Cardiac muscle cell (in vitro differentiated cells and primary cell): ENCODE measurements at places on chromosomes 2 and 18.

- no peak for DNase-seq
Observed at GRCh38 chr2:3113769-3114168, 263.8 kb downstream of the EIPR1 start.

DNA sequence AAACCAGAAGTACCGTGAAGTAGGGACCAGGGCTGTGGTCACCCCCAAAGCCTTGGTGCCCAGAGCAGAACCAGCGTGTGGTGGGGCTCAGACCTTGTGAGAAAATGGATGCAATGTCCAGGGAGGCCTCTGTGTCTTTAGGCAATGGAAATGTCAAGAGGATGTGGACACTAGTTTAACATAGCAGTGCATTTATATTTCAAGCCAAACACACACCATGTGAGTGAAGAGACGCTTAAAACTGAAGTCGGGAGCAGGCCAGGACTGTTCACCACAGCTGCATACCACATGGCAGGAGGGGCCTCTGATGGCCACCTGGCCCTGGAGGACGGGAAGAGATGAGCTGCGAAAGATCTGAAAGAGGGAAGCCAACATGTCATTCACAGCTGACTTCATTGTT lies 87.3 kb upstream of the LDLRAD4 start:
- DNase-seq: no peak

DNA sequence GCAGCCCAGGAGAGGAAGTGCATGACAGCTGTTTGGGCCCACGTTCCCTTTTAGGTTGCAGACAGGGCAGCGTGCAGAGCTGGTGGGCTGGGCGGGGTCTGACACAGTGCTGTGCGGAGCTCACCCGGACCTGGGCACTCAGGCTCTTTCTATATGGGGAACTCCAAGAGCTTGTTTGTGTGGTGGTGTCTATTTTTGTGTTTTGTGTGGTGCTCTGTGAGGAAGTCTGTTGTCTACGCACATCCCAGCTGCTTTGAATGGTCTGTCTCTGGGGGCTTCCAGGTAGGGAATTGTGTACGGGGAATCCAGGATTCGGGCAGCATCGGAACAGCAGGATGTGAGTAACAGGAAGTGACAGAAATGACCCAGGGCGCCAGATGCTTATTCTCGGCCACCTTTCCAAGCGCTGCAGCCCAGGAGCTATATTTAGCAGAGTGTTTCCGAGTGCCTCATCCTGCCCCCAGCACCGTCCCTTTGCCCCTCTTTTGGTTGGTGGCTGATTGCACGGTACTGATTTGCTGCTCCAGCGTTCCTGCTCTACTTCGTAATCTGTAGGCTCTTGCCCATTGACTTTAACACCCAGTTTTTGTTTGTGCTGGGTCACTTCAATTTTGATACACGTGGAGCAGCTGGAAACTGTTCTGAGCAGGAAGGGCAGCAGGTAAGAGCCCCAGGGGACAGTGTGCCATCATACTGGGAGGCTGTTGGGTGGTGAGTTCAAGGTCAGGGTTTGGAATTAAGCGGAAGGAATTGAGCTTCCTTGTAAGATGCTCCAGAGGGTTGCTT lies 64.7 kb downstream of the DGKD start:
- DNase-seq: peak; percentile 31

DNA sequence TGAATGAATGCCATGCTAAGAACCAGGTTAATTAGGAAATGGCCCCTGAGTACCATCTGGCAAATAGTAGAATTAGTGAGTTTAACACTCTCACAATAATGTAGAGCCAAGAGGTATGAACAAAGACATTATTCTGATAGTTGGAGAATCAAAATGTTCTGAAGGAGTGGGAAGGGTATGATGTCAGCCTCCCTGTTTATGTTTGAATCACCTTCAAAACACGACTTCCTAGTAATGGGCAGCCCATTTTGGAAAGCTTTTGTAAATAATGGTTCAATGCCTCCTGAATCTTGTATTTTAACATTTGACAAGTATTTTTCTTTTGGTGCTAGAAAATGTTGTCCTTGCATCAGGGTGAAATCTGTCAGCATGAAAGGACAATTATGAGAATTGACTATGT lies 108.3 kb downstream of the DSEL start:
- no peak for DNase-seq

GRCh38 chr2:98277162-98277859 lies 68.9 kb upstream of the CNGA3 start:
- no peak for DNase-seq

GRCh38 chr2:239815671-239816070 lies 209.5 kb downstream of the NDUFA10 start:
- no peak for DNase-seq

DNA sequence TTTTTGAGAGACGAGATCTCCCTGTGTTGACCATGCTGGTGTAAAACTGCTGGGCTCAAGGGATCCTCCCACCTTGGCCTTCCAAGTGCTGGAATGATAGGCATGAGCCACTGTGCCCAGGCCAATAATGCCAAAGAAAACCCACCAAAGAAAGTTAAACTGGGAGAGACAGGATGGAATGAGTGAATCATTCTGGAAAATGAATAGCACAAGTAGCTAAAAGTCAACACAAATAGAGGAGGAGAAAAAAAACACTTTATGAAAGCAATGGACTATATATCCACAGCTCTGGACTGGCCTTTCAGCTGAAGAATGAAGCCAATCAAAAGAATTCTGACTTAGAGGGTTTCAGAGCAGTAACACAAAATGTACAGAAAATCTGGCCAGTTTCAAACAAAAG lies 23.9 kb downstream of the IAH1 start:
- no peak for DNase-seq

DNA sequence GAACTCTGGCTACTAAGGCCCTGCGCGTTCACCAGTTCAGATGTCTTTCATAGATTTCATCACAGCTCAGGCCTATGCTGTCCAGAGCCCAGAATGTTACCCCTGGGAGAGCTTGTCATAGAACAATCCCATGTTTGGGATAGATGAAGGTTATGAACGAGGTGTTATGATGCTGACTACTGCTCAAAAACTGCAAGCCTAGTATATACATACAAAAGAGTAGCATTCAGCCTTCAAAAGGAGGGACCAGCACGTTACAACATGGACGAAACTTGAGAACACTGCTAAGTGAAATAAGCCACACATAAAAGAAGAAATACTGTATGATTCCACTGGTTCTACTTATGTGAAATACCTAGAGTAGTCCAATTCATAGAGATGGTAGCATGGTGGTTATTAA lies 401.9 kb downstream of the NBAS start:
- DNase-seq: no peak

GRCh38 chr18:40878371-40878770 lies 1076.7 kb upstream of the PIK3C3 start:
- DNase-seq: peak; percentile 54

- DNase-seq: no peak
Observed at GRCh38 chr2:114089636-114090319, 199.9 kb downstream of the ACTR3 start.

DNA sequence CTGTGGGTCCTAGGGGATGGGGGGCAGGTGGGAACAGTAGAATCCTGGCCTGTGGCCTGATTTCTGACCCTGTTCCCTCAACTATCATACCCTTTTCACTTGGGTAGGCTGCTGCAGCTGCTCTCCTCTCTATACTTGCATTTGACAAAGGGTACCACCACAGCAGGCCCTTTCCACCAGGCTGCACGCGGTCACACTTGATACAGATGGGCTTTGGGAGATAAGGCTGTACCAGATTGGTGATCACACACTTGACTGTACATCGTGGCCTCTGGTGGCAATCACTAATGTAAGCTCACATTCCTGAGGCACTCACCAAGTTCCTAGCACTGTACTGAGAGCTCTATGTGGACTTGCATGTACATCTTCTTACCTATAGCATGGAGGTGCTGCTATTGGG lies 1.6 kb upstream of the RALB start:
- DNase-seq: no peak

- no peak for DNase-seq
Observed at GRCh38 chr2:769771-770170, 92.6 kb upstream of the TMEM18 start.

GRCh38 chr2:30358842-30359241 lies 88.2 kb upstream of the LCLAT1 start:
- no peak for DNase-seq

DNA sequence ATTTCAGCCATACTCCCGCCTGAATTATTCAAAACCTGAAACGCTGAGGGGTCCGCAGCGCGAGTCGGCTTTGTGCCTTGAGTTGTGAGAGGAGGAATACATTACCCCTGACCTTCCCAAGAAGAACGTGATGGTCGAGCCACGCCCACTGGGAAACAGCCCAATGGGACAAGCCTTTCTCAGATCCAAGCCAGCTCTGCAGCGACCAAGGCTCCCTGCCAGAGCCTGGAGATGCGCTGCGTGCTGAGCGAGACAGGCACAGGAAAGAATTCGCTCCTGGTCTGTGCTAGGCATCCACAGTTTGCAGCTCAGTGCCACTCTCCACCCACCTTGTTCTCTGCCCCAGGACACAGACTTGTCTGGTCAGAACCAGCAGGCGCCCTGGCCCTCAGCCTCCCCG lies 74.1 kb upstream of the GLI2 start:
- peak; percentile 68 for DNase-seq

GRCh38 chr2:61905372-61906185 lies at the start of gene COMMD1:
Gene COMMD1, plus strand, starts transcription at chr2:61905674. Its CDS starts 5 bp downstream, at chr2:61905679.
- peak; percentile 80 for DNase-seq

- no peak for DNase-seq
Observed at GRCh38 chr2:95174031-95174542, 8.5 kb downstream of the ZNF2 start.
